ENCODE measurements at places on chromosomes 16 and 17.

- DNase-seq = peak; percentile 59
These were observed 8.6 kb upstream of the UBE2I start for GRCh38 chr16:1300664-1301476.

DNA sequence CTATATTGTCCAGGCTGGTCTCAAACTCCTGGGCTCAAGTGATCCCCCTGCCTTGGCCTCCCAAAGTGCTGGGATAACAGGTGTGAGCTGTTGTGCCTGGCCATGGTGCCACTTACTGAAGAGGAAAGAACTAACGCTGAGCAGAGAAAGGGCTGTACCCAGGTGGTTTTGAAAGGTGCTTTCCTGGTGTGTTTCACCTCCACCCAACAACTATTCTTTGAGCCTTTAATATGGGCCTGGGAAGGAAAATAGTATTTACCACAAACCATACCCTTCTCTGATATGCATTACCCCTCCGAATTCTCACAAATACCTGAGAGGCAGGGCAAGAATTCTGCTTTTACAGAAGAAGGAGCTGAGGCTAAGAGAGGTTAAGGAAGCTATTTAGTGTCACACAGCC, 24.8 kb downstream of the KPNA2 start:
- no peak for DNase-seq

DNA sequence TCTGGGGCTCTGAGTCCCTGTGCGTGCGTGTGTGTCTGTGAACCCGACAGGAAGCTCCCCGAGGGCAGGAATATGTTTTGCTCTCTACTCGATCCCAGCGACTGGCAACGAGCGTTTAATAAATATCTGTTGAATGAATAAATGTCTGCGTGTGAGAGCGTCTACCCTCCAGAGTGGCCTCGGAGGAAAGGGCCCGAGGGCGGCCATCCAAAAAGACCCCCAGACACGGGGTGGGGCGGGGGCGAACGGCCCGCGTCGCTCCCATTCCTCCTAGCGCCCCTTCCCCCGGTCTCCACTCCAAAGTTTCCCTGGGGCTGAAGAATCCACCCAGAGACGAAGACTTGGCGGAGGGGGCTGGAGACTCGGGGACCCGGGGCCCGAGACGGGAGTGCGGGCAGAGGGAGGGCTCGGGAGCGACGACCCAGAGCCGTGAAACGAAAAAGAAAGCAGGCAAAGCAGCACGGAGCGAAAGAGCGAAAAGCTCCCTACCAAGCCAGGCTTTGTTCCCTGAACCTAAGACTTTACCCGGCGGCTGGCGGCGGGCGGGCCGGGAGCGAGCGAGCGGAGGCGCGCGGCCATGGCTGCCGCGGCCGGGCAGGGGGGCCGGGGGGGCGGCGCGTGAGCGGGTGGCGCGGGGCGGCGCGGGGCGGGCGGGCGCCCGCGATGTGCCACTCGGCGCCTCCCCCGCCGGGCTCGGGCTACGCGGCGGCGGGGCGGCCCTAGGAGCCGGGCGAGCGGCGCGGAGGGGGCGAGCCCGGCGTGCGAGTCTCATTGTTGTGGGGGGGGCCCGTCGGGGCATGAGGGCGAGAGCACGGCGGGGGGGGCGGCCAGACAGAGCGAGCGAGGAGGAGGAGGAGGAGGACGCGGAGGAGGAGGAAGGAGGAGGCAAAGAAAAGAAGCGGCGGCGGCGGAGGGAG, at the start of gene MLLT6:
TSS of gene MLLT6 (plus strand) at position 668 of the 917 bp plus-strand sequence. CDS start 360 bp downstream, outside the sequence.
- peak; percentile 89 for DNase-seq

DNA sequence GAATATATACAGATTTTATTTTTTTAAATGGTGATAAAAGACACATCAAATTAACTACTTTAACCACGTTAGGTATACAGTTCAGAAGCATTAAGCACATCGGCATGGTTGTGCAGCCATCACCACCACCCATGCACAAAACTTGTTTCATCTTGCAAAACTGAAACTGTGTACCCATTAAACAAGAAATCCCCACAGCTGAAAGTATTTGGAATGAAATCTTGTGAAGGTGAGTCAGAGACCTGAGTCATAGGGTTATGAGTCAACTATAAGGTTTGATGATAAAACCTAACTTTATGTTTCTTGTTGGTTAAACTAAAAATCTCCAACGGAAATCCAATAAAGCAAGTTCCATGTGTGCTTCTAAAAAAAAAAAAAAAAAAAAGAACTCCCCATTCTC, 561.6 kb upstream of the PSMD7 start:
- no peak for DNase-seq

DNA sequence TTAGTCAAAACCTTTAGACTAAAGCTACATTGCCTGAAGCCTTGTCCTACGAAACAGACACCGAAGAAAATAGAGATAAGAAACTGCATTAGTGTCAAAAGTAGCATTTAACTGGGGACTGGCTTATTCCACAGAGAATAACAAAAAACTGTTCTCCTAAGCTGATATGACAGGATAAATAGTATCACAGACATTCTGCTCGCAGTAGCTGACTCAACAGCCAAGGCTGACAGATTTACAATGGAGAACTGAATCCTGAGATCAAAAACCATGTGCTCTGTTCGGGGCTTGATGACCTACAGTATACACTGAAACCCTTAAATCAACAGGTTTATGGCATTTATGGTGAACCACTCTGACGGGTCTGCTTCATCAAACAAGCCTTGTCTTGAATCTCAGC, 25.5 kb downstream of the ADAMTS18 start:
- DNase-seq = no peak

All from head of caudate nucleus (tissue), 42 donors.